ENCODE measurements at places on chromosomes 6 and 20.

GRCh38 chr20:21101453-21101931 lies 4.7 kb downstream of the LINC00237 start:
- peak; percentile 2 for DNase-seq

- DNase-seq, result no peak
Measured at GRCh38 chr6:169961772-169962561, 210.5 kb downstream of the ERMARD start.

DNA sequence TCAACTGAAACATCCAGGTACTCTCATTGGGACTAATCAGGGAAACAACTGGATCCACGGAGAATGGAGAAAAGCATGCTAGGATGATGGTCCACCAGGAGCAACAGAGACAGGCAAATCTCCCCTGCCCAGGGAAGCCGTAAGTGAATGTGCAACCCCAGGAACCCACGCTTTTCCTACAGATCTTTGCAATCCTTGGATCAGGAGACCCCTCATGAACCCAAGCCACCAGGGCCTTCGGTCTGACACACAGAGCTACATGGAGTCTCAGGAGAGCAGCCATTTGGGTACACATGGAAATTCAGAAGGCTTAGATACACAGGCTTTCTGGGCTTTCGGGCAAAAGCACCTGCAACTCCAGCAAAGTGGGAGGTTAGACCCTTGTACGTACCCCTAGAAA lies 122.1 kb upstream of the PTCHD4 start:
- DNase-seq, result no peak

- DNase-seq, result no peak
Measured at GRCh38 chr6:14831937-14832336, 413.9 kb upstream of the JARID2 start.

DNA sequence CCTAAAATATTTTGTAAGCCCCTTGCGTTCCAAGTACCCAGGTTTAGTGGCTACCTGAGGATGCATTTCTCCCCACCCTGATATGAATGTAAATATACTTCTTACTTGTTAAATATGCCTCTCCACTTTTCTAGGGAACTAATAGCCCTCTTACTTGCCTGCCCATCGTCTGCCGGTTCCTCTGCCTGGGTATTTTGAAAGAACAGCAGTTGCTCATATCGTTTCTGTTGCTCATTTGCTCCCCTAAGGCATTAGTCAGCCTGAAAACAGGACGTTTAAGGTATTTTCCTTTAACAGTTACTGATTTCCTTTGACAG lies 141.3 kb upstream of the CARMIL1 start:
- no peak for DNase-seq

- no peak for DNase-seq
Measured at GRCh38 chr20:26163890-26164289, 467.2 kb upstream of the ZNF337 start.

DNA sequence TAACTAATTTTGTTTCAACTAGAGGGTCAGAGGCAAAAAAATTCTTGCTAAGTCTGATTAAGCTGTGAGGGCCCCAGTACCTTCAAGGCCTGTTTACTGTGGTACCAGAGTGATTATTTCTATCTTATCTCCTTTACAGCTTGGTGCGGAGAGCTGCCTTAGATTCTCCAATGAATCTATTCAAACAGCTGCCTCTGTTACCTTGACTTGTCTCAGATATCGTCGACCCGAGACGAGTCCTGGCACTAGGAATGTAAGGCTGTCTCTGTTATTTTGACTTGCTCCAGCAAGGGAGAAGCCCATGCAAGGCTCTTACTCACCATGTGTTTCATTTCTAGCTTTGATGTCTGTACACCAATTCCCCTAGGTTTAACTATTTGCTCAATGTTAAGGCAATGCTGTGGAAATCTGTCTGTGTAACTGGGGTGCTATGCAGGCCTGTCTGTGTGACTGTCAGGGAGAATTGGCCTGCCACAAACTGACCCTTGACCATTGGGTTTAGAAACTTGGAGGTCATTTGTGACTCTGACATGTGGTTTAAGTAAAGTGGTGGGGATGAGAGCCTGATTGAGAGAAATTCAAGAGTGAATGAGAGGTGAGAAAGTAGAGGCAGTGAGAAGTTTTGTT lies 10.4 kb upstream of the FKBPL start:
- DNase-seq, result no peak

Data from stimulated activated CD4-positive, alpha-beta T cell treated with anti-CD3 and anti-CD28 coated beads, Interleukin-4, amount 100 ng/mL, for 4 hours (primary cell).